Epithelial cell of prostate (primary cell): ENCODE measurements at places on chromosomes 6 and 20.
A peak's percentile ranks its signal among the peaks of the same experiment; 100 is the strongest.

DNA sequence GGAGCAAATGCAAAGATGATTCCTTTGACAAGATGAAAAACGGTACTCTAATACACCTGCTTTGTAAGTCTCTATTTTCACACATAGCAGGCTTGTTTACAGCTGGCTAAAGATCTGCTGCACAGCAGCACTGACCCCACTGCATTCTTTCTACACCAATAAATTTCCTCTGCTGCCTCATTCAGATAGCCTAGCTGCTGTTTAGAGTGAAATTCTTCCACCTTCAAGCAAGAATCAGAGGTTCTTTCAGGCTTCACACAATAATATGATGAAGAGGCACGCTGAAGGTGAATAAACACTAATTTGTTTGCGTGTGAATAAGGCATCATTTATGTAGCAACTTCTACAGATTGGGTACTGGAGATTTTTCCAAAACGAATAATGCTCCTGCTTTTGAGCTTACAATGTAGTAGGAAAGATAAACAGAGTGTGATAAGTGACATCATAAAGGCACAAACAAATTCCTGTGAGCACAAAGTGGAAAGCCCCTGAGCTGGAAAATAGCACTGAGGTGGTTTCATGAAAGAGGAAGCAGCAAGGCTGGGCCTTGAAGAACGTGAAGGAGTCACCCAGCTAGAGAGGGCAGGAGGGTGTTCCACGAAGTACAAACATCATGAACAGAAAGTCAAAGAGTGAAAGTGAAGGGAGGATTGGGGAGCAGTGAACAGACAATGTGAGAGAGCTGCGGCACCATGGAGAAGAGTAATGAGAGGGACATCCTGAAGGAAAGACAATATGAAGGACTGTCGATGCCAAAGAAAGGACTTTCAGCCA lies 543.4 kb downstream of the CD83 start:
- DNase-seq = no peak

- DNase-seq = no peak
These were observed 19.4 kb upstream of the KCNB1 start for GRCh38 chr20:49501917-49502316.

- no peak for DNase-seq
These were observed 1.3 kb upstream of the SLC17A1 start for GRCh38 chr6:25833136-25833535.

- DNase-seq = no peak
These were observed 105.7 kb downstream of the CRYBG1 start for GRCh38 chr6:106466211-106466610.

DNA sequence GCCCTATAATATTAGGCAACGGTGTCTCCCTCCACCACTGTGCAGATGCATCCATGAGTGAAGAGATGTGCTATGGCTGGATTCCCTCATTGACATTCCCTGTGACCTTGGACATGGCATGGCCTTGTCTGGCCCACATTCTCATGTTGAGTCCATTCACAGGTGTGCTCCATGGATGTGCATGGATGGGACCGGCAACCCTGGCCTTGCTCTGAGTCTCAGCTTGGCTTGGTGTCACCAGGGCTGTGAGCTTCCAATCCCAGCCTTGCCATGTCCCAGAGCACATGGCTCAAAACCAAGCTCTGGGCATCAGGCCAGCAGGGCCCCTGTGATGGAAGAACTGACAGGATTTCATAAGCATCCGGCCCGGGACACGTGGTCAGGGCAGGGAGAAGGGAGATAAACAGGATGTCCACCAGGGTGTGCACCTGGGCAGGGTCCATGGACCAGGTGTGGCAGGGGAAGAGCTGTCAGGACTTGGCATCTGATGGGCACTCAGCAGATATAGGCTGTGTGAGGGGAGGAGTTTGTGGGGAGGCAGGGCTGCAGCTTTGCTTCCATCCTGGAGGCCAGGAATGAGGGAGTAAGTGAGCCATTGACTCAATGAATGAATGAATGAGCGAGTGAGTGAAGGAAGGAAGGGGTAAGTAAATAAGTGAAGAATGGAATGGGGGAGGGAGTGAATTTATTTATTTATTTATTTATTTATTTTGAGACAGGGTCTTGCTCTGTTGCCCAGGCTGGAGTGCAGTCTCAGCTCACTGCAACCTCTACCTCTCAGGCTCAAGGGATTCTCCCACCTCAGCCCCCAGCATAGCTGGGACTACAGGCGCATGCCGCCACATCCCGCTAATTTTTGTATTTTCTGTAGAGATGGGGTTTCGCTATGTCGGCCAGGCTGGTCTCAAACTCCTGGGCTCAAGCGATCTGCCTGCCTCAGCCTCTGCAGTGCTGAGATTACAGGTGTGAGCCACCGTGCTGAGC lies 15.7 kb downstream of the NRSN2 start:
- DNase-seq = peak; percentile 83

GRCh38 chr6:17036065-17036393 lies 65.8 kb upstream of the STMND1 start:
- DNase-seq = no peak

DNA sequence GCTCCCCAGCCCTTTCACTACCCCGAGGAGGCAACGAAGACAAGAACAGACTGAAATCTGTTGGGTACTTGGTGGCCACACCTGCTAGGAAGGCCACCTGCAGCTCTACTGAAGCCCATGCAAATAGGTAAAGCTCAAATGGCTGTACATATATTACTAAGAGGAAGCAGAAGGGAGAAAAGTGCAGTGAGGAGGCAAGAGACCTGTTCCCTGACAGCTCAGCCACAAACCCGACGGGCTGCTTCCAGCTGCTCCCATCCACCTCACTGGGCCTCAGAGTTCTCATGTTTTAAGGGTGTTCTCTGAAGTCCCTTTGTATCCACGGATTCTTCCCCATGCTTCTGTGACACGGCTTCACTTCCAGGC lies 24.6 kb downstream of the TRAM2 start:
- DNase-seq = no peak

DNA sequence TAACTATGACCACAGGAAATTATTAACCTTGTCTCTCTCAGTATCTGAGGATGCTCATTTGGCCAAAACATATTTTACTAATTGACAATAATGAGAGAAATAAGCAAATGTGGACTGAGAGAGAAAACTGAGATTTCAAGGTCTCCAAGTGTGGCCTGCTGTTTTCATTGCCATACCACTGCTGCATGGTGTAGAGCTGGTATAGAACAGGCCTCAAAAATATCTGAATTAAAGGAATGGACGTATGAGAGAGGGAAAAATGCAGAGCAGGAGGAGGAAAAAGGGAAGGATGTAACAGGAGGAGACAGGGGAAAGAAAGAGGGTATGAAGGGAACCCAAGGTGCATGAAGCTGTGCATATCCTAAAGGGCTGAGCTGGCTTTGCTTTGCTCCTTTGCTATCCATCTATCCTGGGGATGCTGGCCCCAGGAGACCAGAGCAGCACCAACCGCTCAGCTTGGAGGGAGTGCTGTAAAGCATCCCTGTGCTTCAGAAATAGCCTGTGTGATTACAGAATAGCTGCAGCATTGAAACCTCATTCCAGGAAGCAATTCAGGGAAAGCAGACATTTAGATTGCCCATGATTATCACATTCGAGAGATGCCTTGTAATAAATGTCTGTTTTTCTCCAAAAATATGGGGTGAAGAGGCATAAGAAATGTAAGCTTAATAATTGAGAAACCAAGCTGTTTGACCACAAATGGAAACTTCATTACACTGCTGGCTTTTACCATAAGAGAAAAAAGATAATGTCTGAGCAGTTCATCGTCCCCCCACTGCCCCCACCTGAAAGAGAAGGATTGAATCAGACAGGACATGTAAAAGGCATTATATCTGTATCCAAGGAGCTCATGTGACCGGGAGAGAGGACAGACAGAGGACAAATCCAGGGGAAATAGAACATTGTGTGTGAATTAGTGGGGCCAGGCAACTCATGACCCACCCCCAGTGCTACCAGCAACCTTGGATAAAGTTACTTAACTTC lies 80.6 kb downstream of the F13A1 start:
- DNase-seq = no peak

GRCh38 chr6:66605971-66606370 lies 898.9 kb upstream of the EYS start:
- no peak for DNase-seq

DNA sequence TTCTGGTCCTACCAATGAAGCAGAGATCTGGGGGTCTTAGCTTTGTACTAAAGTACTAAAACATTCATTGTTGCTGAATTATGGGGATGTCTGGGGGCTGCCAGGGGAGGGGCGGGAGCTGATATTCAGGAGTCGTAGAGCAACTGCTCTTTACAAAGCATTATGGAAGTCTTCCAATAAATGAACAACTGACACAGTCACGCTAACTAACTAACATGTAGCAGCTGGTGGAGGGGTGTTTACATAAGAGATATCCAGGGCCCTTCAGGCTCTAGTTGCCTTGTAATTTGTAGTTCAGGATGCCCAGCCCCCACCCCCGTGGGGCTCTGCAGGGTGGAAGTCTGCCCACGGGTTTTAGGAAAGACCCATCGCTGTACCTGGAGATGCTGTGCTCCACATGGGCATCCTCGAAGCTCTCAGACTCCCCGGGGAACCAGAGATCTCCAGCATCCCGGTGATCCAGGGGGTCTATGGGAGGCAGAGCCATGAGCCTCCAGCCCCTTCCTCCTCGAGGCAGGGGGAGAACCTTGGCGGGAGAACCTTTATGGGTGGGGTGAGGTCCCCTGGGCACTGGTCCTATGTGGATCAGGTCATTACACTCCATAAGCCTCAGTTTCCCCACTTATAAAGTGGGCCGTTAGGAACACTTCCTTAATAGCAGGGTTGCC lies 3.4 kb downstream of the TREM2 start:
- DNase-seq = peak; percentile 12

- peak; percentile 83 for DNase-seq
These were observed 607.1 kb downstream of the COL12A1 start for GRCh38 chr6:74598462-74599393.

DNA sequence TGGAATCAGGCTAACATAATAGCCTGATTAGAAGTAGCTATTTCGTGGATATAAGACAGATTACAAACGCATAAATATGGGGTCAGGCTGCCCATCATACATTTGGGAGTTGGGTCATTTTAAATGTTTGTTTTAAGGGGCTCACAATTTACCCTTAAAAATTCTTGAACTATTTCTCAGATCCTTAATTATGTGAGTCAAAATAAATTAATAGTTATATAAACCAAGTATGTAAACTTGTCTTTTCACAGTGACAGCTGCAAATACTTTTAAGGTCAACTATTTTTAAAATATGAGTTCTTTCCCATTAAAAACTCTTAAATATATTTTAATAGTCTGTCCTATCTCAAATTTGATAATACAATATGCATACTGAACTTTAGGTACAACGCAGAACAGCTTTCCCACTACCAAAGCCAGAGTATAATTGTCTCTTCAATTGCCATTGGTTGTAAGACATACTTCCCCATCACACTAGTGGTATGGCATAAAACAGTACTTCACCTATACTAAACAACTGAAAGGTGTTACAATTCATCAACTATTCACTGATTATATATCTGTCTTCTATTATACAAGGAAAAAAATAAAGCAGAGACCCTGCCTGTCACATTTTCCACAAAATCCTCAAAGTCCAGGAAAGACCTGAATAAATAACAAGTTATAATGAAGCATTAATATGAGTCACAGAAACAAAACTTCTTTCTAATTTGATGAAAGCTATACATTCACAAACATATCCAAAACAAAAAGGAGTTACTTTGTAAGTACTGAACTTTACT lies 80.8 kb upstream of the COL21A1 start:
- no peak for DNase-seq

DNA sequence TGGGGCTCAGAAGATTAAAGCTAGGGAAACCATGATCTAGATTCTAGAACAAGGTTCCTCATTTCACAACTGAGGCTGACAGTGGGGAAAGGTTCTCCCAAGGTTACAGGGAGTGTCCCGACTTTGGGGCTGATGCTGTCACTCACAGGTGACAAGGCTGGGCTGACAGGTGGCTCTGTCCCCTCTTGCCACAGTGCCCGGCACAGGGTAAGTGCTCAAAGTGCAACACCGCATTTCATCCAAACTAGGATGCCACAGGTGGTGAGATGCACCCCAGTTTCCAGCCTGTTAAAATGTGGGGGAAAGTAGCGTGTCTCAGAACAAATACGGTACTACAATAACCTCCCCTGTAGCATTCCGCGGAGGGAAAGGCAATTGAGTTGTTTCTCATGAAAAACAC lies 7.8 kb downstream of the ZBP1 start:
- DNase-seq = no peak

GRCh38 chr6:157066781-157067491 lies 256.4 kb downstream of the TMEM242 start:
- no peak for DNase-seq

- DNase-seq = no peak
These were observed 121.7 kb downstream of the BCAS1 start for GRCh38 chr20:53948383-53949318.

GRCh38 chr6:168708984-168709383 lies 268.0 kb downstream of the SMOC2 start:
- no peak for DNase-seq

- DNase-seq = no peak
These were observed 342.3 kb downstream of the CDKAL1 start for GRCh38 chr6:20876561-20876960.

DNA sequence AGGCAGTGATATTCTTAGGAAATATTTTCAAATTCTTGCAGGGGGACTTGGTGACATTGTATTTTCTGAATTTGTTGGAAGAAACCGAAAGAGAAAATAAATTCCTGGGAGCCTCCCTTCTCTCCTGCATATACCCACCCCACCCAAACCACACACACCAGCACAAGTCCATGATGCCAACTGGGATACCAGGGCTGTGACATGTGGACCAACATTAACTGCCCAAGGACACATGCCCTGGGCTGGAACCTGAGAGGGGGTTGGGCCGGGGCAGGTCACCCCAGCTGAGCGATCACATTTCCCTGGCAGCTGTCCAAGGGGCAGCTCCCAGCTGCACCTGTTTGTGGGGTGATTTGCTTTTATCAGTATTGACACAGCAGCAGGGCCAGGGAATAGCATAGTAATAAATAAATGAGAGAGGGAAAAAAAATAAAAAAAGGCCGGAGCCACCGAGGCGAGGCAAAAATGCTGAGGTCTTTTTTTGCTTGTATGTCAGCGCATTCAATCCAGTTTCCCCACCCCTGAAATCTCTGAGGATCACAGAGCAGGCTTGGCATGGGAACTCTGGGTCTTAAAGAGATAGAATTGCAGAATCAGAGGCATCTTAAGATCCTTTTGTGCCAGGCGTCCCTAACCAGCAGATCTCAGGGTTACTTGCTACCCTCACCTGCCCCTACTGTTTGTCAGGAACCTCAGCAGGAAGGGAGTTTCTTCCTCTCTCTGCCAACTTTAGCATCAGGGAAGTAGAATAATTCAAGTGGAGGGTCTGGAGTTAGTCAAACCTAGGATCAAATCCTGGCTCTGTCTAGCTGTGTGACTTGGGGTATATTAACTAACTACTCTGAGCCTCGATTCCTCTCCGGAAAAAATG lies 66.5 kb upstream of the PIM1 start:
- DNase-seq = no peak

DNA sequence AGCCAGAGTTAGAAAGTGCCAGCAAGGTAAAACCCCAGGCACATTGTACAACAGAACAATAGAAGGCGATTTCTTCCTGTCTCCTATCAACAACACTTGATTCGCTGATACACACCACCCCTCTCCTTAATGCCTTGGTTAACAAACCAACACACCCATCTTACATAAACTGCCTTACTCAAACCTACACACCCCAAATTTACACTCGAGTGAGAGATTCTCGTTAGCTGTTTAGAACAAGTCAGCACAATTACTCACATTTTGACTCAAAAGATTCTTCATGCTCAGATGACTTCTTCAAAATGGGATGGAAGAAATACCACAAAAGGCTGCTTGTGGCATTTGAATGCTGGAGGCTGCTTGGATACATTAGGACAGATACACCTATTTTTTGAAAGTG lies 80.0 kb upstream of the FOXQ1 start:
- peak; percentile 27 for DNase-seq
